Naive thymus-derived CD4-positive, alpha-beta T cell (primary cell): ENCODE measurements at places on chromosomes 11 and 22. TPM values are rescaled to one million over a fixed set of nuclear protein-coding genes. Genes with fewer than 3 reads are reported as not detected.
A peak's percentile ranks its signal among the peaks of the same experiment; 100 is the strongest.

DNA sequence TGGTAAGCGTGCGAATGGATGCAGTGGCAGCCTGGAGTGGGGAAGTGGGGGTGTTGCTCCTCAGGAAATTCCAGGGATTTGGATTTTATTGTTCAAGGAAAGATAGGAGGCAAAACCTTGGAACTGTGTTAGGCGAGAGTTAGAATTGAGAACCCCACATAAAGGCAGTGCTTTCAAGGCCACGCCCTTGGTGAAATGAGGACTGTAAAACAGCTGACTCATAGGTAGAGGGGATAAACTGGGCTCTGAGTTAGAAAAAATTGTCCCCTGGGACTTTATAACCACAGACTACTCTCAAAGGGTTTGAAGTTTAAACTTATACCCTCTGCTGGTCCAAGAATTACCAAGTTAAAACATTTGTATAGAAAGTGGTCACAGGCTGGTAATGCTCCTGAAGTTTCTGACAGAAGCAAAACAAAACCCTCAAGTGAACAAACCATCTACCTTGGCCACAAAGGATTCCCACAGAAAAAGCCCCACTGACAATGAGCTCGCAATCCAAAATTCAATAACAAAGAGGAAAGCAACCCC is 250.3 kb upstream of the TBCEL start:
- no peak for DNase-seq

GRCh38 chr11:44866286-44866685 is 84.4 kb downstream of the TP53I11 start:
- no peak for DNase-seq

DNA sequence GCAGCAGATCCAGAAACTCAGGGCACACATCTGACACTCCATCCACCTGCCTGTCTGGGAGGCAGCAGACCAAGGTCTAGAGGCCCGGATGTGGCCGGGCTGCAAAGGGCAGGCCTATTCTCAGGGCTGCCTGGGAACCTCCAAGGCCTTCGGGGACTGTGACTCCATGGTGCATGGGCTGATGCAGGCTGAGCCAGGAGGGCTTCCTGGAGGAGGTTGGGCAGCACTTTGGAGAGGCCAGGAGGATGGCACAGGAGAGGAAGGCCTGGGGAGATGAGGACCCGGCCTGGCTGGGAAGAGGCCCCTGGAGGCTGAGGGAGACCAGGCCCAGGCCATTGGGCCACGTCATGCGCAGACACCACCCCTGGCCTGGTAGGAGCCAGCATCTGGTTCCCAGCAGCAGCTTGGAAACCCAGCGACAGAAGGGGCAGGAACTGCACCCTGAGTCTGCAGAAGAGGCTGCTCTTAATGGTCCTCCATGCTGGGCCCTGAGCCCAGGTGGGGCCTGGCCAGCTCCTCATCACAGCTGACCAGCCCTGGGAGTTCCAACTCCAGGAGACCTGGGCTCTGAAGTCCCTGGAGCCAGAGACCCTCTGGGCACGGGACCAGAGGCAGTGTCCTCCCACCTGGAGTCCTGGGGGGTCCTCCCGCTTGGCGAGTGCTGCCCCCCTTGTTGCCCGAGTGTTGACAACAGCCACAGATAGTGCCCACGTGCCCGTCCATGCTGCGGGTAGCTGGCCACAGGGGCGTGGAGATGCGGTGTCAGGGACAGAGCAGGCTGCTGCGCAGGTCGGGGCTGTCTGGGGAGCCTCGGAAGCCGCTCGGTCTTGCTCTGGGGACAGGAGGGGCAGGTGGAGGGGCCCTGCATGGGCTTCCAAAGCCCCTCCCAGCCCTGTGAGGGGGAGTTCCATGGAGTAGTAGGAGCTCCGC is 5.5 kb downstream of the PHLDA2 start:
- no peak for DNase-seq

DNA sequence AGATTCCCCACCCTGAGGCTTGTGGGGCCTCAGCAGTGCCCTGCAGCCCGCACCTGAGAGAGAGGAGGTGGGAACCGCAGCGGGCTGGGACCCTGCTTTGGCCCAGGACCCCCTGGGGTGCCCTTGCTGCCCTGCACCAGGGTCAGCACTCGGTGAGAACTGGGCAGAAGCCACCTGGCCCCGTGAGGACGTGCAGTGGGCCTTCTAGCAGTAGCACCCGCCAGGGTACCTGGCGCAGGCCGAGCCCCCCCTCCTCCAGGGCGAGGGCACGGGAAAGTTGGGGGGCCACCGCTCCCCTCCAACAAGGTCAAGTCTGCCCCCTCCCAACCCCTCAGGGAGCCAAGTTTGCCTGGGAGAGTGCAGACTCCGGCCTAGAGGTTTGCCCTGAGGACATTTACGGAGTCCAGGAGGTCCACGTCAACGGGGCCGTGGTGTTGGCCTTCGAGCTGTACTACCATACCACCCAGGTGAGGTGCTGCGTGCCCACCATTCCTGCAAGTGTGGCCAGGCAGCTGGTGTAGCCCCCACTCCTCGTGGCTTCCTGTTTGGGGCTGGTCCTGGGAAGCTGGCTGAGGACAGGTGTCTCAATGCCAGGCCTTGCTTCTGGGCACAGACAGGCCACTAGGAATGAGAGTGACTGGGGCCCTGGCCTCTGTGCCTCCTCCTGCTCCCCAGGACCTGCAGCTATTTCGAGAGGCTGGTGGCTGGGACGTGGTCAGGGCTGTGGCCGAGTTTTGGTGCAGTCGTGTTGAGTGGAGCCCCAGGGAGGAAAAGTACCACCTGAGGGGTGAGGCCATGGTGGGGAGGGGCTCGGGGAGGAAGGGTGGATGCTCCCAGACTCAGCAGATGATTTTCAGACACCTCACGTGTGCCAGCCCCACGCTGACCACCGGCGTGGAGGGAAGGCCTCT is 3.5 kb downstream of the PGGHG start:
- DNase-seq, result no peak

DNA sequence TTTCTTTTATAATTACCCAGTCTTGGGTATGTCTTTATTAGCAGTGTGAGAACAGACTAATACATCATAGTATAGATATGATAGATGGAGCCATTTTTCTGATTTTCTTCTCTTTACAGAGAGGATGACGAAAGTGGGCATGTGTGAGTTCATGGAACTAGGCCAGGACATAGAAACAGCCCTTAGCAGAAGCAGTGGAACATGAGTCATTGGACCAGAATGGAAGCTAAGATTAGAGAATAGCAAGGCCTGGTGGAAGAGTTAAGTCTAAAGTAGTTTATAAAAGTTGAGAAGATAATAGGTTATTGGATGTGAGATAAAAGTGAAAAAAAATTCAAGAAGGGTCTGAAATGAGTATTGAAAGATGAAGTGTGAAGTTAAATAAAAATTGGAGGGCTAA is 97.0 kb upstream of the MPPED2 start:
- no peak for DNase-seq

DNA sequence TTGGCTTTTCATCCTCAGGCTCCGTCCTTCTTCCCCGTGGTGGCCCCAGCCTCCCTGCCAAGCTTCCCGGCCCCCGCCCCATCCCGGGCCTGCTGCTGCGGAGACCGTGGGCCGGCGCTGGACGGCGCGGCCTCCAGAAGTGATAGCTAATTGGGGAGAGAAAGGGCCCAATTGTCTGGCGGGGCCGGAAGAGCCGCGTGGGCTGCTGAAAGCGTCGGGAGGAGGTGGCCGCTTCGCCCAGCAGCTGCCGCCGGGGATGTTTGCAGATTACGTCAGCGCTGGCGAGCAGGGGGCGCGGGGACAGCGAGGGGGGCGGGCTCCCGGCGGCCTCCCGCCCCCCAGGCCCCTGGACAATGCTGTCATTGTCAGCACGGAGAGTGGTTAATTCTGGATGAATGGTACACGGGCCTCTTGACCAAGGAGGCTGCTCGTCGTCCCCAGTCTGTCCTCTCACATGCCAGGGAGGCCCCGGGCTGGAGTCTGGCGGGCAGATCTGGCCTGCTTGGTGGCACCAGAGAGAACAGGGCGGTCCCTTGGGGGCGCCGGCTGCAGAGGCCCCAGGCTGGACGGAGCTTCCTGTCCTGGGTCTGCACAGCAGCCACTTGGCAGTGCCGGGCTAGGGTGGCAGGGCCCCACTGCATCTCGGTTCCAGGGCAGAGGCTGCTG is 1.6 kb downstream of the SMIM38 start:
- no peak for DNase-seq

- DNase-seq, result no peak
Measured at GRCh38 chr11:61488651-61489291, 19.8 kb upstream of the LRRC10B start.

DNA sequence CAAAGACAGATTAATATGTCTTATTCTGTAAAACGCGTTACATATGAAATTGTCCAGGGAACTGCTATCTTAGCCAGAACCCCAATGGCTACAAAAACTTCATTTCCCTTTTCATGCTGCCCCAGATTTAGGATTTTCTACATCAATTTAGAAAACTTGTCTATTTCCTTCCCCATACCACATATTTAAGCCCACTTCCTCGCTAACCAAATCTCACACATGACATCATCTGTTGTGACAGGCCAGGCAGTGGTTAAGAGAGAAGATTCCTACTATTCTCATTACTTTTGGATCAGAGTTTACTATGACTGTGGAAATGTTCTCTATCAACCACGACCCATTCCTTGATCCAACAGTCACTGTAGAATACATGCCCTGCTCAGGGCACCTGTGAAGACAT is 15.9 kb downstream of the CCDC82 start:
- no peak for DNase-seq

GRCh38 chr11:57568330-57568766 is 876 bp upstream of the UBE2L6 start:
- DNase-seq, result peak; percentile 89

DNA sequence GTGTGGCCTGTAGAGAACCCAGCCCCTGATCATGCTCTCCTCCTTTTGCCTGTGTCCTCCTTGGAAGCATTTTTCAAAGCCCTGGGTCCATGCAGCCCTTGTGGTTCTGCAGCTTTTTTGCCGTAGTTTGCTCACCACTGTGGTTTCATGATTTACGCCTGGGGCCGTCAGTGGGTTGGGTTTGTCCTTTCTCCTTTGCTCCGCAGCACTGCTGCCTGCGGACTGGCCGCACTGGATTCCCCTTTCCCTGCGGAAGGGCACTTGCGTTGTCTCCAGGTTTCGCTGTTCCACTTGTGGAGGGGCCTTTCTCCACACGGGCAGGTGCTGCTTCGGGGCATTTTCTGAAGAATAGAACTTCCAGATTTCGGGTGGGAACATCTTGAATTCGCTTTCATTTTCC is 1260.9 kb downstream of the BRD1 start:
- DNase-seq, result no peak

DNA sequence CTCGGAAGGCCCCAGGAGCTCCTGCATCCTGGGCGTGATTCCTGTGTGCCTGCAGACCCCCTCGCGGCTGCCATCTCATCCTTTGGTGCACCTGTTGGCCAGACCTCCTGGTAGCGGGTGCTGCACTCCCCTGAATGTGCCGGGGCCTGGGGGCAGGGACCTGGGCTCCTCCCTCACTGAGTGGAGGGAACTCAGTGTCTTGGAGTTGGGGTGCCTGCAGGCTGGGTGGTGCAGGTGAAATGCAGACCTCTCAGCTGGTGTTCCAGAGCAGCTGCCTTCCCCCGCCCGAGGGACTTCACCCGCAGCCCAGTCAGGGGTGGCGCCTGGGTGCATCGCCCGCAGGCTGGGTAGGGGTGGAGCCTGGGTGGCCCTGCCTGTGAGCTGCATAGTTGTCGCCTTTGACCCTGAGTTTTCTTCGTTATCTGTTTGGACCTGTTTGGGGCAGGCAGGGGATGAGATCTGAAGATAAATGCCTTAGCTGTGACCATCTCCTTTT is 31.4 kb downstream of the LRP5 start:
- no peak for DNase-seq

DNA sequence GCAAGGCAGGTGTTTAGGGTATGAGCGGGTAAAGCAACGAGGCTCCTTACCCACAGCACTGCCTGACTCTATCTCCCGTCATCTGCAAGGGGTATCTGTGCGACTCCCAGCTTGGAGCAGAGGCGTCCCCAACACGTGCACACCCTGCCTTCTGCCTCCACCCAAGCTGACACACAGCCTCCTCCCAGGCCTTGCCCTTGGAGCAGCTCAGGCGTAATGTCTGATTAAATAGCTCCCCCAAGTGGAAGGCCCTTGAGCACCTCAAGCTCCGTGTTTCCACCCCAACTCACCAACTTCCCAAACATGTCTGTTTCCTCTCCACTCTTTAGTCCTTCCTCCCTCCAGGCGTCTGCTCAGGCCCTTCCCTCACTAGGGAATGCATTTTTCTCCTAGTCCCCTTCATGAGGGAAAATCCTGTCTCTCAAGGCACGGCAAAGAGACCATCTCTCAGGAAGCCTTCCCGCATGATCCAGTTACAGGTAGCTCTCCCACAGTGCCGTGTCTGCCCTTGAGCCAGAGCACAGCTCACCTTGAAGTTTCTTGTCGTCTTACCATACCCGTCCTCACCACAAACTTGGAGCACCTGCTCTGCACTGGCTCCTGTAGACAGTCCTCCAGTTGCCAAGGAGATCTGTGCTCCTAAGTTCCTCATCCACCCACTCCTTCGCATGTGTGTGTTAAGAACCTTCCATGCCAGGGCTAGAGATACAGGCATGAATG is 15.8 kb downstream of the CYB5R2 start:
- DNase-seq, result no peak

Gene KRTAP5-1
- total RNA-seq, result not detected in 2 replicates

Gene PHLDA2
- total RNA-seq, result not detected

Gene CST6
- not detected for total RNA-seq

Gene CBLIF
- total RNA-seq, result not detected

Gene ART1
- not detected for total RNA-seq

Gene PANX3
- total RNA-seq, result not detected

Gene NADSYN1
- total RNA-seq, result 220 TPM
